Activated CD8-positive, alpha-beta memory T cell treated with anti-CD3 and anti-CD28 coated beads for 36 hours (primary cell): ENCODE measurements at places on chromosomes 4 and X. TPM values are rescaled to one million over a fixed set of nuclear protein-coding genes. Genes with fewer than 3 reads are reported as not detected.

Gene SOD3
- not detected for total RNA-seq

Gene DRD5
- total RNA-seq = not detected

Gene RBM3
- 216 TPM for total RNA-seq

Gene REELD1
- 0.10 TPM for total RNA-seq

Gene PRR32
- not detected for total RNA-seq

Gene DAPP1
- total RNA-seq = 24.1 TPM

Gene MAPK10
- not detected for total RNA-seq

Gene GAGE12E
- total RNA-seq = not detected

Gene TRAM1L1
- total RNA-seq = not detected

Gene DCHS2
- not detected for total RNA-seq

Gene GAGE12D
- total RNA-seq = not detected

Gene CLDN34
- not detected for total RNA-seq

Gene CRMP1
- not detected for total RNA-seq

Gene RADX
- total RNA-seq = 7.4 TPM

Gene IBSP
- not detected for total RNA-seq

Gene KCND1
- 1.1 TPM for total RNA-seq

Gene KDR
- total RNA-seq = not detected

Gene VCX3A
- total RNA-seq = not detected

Gene ADH7
- not detected for total RNA-seq

Gene ZNF711
- 0.13 TPM for total RNA-seq

Gene KLB
- not detected for total RNA-seq

Gene RS1
- not detected for total RNA-seq
